ENCODE measurements at places on chromosomes 16 and 17.

GRCh38 chr17:35807371-35808144 lies 1.7 kb upstream of the TAF15 start:
- no peak for DNase-seq

- DNase-seq: no peak
These were observed 684 bp downstream of the YPEL2 start for GRCh38 chr17:59331929-59332748.

- no peak for DNase-seq
These were observed 63.3 kb downstream of the IRF8 start for GRCh38 chr16:85961988-85962915.

GRCh38 chr16:68379472-68380347 lies 68.6 kb downstream of the SMPD3 start:
- DNase-seq: no peak

GRCh38 chr17:269616-270514 lies 82.7 kb downstream of the RPH3AL start:
- no peak for DNase-seq

DNA sequence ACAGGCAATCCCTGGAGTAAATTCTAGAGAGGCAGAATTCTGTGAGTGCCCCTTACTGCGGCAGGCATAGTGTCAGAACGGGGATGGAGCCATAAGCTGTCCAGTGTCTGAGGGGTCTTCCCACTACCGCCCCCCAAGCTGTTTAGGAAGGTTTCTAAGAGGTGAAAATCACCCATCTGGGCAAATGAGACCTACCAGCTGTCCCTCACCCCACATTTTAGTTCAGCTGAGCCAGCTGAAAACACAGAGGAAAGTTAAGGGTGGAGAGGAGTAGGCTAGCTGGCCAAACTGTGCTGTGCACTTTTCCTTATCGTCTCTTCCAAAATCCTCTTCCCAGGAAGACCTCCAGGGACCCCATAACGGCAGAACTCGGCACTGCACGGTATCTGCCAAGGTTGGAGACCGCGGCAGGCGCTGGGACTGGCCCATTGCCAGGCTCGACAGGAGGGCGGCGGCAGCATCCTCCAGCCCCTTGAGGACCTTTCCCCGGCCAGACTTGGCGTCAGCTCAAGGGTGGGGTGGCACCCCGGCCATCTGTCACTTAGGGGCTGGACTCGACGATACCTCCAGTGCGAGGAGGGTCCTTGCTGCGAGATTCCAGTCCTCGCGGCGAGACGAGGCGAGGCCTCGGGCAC lies 955 bp downstream of the ACLY start:
- DNase-seq: peak; percentile 33

- no peak for DNase-seq
These were observed 16.4 kb upstream of the CCL23 start for GRCh38 chr17:36034127-36034526.

DNA sequence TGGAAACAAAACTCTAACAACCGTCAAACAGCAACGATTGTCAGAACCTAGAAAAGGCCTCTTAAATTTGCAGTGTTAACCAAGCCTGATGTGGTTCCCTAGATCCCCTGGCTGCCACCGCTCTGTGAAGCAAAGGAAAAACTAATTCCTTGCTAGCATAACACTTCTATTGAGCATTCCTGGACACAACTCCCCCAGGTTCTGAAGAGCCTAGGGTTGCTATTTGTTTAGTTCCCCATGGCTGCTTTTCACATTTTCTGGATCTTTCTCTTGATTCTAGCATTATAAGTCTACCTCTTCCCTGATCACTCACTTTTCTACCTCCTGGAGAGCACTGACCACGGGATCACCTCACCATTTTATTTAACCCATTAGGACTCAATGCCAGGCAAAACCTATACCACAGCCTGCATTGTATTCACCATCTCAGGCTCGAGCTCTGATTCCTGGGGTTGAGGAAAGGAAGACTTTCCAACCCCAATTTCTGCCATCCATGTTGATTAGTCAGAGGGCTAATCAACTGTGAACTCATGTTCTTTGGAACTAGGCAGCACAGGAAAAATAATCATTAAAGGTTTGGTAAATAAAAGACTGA lies 692 bp upstream of the KCNJ16 start:
- no peak for DNase-seq

Data from skin of body (tissue), 3 donors.